ENCODE measurements at places on chromosomes 12 and 14.

GRCh38 chr12:11650286-11651281 is 1.1 kb downstream of the ETV6 start:
- DNase-seq: peak; percentile 45

DNA sequence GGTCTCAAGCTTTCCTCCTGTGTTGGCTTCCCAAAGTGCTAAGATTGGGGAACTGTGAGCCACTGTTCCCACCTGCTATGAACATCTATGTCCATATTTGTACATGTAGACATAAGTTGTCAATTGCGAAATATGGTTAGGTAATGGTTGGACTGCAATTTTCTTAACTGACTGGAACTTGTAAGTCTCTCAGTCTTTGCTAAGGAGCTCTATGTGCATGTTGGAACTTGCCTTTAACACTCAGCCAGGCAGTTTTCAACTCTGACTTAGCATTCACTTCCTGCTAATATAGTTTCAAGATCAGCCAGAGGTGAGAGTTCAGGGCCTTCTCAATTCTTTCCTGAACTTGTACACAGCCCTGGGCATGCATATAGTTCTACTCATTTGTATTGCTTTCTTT is 44.5 kb upstream of the EEA1 start:
- DNase-seq: no peak

- no peak for DNase-seq
Observed at GRCh38 chr14:93535537-93535936, 104.8 kb downstream of the UNC79 start.

- peak; percentile 74 for DNase-seq
Observed at GRCh38 chr12:106248312-106248845, 559 bp upstream of the CKAP4 start.

- no peak for DNase-seq
Observed at GRCh38 chr14:77355811-77356210, 21.1 kb downstream of the TMED8 start.
